ENCODE measurements at places on chromosomes 1 and 21.

DNA sequence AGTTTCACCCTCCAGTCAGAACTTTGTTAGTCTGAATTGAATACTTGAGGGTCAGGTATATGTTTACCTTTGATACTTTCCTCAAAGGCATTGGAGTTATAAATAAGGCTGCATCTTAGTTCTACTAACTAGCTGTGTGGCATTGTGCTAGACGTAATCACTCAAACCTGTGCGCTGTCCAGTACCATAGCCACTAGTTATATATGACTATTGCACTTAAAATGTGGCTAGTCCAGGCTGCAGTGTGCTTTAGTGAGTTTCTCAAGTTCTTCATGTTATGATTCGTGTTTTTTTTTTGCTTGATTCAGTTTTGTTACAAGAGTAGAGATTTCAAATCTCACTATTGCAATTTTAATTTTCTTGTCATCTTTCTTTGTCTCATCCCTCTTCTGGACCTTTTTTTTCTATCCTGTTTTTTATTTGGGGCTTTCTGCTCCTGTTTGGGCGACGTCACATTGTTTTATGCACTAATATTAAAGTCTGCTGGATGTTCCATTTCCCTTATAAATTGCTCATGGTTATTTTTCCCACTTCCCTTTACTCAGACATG is 5.7 kb downstream of the MAN1A2 start:
- no peak for DNase-seq

DNA sequence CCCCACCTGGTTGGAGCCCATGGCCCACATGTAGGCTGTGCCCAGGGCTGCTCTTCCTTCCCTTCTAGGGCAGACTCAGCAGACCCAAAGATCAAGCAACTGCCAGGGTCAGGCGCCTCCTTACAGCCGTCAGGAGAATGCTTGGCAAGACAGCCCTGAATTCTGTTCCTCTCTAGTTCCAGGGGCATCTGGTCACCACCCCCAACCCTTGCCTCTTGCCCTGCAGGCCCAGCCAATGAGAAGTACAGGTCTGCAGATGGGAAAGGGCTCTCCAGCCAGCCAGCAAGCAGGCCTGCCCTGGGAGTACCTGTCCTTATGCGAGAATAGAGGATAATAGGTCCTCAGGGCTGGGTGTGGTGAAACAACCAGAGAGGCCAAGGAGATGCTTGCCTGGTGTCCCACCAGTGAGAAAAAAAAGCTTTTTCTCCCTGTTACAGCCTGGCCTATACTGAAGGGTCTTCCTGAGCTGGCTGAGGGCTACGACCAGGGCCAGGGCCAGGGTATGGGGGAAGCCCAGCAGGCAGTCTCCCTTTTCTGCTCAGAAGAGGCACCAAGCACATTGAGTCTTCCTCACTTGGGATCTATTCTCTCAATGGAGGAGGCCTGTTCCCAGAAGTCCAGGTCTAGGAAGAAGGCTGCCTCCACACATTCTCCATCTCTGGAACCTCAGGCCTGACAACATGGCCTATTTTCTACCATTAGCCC is 31.4 kb downstream of the NAV1 start:
- DNase-seq = no peak

DNA sequence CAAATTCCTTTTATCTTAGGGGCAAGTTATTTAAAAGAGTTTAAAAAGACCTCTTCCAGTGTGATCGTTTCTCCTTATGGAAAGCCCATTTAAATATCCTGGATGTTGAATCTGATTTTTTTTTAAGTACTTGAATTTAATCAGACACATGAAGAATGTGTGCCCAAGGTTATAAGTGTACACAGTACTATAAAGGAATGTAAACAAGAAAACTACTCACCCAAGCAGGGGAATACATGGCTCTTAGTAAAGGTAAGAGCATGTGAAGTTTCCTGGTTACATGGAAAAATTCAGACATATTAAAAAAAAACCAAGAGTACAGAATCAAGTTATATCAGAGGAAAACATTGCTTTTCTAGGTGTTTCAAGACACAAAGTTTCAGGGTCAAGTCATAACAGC is 546.9 kb downstream of the MATN1 start:
- no peak for DNase-seq

DNA sequence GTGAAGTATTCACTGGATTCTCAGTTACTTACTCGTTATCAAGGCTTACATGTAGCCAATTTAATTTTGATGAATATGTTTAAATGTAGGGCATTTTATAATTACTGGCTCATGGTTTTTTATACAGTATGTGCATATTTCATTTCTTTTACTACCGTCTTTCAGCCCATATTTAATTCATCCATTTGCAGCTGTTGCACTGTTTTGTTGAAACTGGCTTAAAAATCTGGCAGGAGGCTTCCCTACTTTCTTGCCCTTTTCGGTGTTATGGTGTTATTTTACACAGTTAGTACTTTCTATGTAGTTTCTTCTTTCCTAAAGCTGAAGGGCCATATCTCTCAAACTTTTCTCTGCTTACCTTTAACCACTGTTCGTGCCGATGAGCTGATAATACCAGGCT is 54.2 kb downstream of the ITSN1 start:
- no peak for DNase-seq

- DNase-seq = no peak
Observed at GRCh38 chr1:37425221-37425620, 49.2 kb upstream of the ZC3H12A start.

DNA sequence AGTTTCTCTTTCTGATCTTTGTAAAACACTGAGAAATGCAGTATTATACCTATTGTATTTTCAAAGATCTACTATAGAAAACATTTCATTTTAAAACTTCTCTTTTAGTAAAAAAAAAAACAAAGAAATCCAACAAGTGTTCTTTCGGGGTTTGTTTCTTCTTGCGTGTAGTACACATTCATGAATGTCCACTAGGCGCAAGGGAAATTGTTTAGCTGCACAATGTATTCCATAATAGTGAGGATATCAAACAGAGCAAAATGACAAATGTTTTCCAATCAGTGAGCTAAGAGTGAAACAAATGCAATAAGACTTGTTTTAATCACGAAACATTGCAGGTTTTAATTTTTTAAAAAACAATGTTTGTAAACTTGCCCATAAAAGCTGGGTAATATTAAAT is 68.6 kb downstream of the LHX8 start:
- DNase-seq = no peak

DNA sequence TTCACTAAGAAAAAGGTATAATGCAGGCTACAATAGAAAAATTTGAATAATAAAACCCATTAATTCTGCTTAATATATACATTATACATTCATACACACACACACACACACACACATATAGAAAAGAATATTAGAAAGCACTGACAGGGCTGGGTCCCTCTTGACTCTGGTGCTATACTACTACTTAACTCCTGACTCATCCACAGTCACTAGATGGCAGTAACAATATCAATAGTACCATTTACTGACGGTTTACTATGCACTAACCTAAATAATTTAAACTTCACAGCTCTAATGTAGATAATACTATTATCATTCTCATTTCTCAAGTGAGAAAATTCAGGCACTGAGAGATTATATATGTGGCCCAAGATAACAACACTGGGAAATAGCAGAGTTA is 87.5 kb downstream of the COP1 start:
- peak; percentile 3 for DNase-seq

- peak; percentile 62 for DNase-seq
Observed at GRCh38 chr1:198679535-198680173, 40.8 kb downstream of the PTPRC start.

GRCh38 chr1:209899948-209900347 is 38.1 kb upstream of the SYT14 start:
- peak; percentile 37 for DNase-seq

DNA sequence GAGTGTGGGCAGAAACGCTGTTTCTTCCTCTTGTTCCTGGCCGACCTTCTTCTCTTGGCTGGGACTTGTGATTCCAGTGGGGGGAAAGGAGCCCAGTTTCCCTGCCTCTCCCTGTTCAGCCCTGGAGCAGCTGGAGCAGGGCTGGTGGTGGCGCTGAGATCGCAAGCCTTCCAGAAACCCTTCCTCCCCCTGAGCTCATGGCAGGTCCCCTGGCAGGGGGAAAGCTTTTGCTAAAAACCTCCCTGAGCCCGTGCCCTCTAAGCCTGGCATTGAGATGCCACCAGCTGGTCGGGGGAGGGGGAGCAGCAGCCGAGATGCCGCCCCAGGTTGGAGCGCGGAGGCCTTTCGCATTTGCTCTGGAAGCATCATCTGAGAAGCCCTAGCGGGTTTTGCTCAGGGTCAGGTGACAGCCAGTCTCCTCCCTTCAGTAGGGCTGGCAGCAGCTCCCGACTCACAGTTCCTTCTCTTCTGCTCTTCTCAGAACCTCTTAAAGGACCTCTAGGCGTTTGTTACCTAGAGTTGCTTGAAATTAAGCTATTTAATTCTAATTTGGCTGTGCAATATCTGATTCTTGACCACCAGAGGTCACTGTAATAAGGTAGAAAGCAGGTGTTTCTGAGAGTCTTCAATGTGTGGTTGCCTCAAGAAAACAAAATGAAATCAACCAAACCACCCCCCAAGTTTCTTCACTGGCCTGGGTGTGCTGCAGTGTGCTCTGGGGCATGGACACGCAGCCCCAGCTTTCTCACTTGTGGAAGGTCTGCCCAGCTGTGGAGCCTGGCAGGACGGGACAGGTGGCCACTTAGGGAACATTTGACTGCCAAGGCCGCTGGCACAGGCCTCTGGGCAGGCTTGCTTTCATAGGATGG is 257.3 kb downstream of the CAMTA1 start:
- peak; percentile 18 for DNase-seq

DNA sequence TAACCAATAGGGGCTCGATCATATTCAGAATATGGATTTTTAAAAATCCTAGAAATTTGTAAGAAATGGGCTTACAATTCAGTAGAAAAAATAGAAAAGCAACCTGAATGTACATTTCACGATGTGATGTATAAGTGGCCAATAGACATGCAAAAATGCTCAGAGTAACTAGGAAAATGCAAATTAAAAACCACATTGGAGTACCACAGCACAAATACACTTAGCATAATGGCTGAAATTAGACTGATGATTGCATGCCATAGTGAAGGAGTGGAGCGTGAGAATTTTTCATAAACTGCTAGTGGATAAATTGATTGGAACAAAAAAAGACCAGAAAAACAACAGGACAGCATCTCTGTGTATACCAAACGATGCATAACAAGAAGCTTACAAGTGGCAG is 102.3 kb downstream of the DYRK1A start:
- no peak for DNase-seq

DNA sequence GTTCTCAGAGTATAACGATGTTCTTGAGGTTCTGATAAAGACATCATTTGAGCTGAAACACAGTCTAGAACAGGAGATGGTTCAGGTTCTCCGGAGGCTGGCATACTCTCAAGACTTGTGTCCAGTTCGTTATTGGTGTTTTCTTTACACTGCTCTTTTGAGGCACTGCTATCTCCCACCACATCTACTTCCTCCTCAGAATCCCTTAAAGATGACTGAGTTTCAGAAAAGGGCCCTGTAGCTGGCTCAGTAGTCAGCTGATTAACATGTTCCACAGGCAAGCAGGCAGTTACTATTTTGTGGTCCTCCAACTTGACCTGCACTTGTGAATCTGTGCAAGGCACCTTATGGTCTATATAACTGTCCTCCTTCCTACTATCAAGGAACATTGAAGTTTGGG is 50.2 kb downstream of the ZZZ3 start:
- peak; percentile 14 for DNase-seq

DNA sequence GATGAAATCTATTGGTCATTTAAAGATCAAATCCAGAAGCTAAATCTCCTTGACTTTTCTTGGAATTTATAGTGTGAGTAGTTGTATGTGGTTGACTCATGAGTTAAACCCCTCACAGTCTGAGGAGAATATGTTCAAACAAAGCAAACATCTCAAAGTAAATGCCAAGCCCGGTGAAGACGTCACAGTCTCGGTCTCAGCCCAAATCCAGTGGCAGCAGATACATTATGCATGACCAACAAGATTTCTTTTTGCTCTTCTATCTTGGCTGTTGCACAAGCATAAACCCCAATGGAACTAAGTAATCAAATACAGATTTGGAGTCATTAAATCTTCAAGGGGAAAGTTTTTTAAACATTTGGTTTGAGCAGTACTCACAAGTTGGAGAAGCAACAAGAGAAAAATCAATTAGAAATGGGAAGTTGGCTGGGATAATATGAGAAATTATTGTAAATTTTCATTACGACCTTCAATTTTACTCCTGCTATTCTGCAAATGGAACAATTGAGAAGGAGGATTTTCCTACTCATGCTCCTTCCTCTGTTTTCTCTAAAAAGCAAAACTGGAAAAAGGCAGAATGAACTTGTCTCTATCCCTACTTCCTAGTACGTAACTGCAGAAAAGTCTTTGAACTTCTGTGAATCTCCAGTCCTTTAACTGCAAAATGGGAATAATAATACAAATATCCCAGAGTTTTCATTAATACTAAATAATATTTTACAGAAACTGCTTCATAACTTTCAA is 575.8 kb downstream of the NUF2 start:
- no peak for DNase-seq

DNA sequence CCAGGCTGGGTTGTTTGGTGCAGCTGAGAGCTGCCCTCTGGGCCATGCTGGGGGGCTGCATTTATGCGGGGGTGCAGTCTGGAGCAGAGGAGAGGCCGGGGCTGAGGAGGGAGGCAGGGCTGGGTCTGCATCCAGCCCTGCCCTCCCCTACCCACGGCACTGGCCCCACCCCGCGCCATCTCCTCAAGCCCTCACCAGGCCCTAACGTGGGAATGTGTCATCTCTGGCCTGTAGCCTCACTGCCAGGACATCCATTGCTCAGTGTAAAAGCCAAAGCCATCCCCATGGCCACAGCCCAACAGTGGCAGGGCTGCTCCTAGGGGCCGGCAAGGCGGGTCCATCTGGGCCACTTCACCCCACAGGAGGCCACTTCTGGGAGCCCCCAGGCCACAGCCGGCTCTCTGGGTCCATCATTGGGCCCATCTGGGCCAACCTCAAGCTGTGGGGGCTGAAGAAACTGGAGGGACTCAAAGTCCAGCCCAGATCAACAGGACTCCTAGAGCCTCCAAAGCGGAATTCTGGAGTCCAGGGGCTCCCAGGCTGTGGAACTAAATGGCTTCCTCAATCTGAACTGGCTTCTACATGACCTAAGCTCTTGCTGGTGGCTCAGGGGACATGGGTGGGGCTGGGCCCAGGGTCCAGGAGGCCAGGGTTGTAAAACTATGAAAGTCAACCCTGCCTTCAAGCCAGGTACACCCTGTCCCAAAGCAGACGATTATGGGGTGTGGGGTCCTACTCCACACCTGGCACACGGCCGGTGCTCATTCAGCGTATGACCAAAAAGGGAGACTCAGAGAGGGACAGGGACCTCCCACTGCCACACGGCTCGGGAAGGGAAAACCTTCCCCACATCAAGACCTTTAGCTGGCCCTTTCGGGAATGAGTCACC is 32.6 kb downstream of the RUNX3 start:
- no peak for DNase-seq

DNA sequence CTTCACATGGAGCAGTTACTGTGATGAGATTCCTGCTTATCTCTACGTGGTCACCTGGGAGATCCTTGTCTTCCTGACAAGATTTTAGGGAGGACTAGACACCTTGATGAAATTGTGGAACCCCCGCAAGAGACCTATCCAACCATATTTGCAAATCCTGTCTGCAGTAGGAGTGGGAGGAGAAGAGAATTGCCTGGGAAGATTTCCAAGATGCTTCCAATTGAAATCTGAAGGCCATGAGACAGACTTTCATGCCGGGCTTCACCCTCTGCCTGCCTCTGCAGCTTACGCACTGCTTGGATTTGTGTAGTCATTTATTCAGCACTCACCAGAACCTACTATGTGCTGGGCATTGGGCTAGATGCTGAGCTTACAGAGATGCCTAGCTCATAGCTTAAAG is 106.6 kb downstream of the OMA1 start:
- no peak for DNase-seq

- peak; percentile 34 for DNase-seq
Observed at GRCh38 chr21:42439284-42440186, 35.8 kb downstream of the UBASH3A start.

- no peak for DNase-seq
Observed at GRCh38 chr1:166390366-166391033, 223.7 kb upstream of the FAM78B start.

GRCh38 chr1:10901091-10901890 is 104.8 kb upstream of the CASZ1 start:
- DNase-seq = no peak

Measured in activated CD4-positive, alpha-beta T cell treated with anti-CD3 and anti-CD28 coated beads, Interleukin-2, amount 50 U/mL, for 16 hours (primary cell).